ENCODE measurements at places on chromosomes 2 and 18. TPM values are rescaled to one million over a fixed set of nuclear protein-coding genes. Genes with fewer than 3 reads are reported as not detected.
A peak's percentile ranks its signal among the peaks of the same experiment; 100 is the strongest.

- DNase-seq, result peak; percentile 78
Measured at GRCh38 chr2:212027681-212028628, 510.6 kb downstream of the ERBB4 start.

GRCh38 chr2:176885001-176885643 is 327.5 kb upstream of the HNRNPA3 start:
- no peak for DNase-seq

The POTEC gene
- not detected for polyA plus RNA-seq

The LRATD1 gene
- not detected for polyA plus RNA-seq

DNA sequence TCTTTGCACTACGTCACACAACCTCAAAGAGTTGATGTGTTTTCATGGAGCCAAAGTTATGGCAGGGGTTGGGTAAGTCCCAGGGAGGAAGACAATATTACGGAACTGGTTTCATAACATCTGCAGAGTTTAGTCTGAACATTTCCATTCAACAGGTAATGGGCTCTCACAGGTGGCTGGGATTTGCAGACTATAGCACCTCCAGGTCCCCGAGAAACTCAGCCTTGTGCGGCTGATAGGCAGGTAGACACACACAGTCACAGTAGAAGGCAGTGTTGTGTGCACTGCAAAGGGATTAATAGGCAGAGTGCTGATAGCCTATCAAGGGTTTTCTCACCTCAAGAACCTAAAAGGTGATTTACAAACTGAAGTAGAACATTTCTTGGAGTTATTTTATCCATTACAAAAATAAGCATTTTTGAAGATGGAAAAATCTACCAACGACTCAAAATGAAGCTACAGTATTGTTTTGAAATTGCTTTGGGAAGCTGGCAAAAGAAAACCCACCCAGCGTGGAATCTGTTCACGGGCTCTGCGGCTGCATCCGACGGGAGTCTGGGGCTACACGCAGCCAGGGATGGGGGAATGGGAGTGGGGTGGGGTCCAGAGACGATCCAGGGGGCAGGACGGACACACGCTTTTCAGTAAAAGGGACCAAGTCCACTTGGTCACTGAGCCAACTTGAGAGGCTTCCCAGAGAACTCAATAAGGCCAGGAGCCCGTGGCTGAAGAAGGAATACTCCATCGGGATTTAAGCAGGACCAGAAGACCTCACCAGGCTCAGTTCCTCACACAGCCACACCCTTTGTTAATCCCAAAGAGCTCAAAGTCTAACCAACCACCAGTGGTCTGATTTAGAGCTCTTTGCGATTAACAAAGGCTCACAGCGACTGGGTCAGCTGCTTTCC is 82.9 kb downstream of the CHRNA1 start:
- no peak for DNase-seq

The FHOD3 gene
- 0.03 TPM for polyA plus RNA-seq

GRCh38 chr2:222358876-222359275 is 60.1 kb upstream of the PAX3 start:
- peak; percentile 75 for DNase-seq

The FABP1 gene
- polyA plus RNA-seq, result not detected

DNA sequence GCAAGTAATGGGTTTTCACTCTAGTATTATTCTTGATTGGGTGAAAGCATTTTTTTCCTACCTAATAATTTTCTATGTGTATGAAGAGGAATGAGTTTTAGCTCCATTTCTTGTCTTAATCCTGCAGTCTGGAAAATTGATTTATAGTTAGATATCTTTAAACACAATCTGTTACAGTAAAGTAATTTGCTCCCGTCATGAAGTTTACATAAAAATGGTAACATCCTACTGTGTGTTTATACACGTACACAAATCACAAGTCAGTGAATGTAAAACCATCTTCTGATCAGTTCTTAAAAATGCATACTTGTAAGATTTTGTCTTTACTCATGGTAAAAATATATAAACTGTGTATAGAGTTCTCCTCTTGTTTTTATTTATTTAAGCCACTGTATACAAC is 51.1 kb downstream of the MAP2 start:
- DNase-seq, result no peak
